ENCODE measurements at places on chromosomes 1 and 21.

DNA sequence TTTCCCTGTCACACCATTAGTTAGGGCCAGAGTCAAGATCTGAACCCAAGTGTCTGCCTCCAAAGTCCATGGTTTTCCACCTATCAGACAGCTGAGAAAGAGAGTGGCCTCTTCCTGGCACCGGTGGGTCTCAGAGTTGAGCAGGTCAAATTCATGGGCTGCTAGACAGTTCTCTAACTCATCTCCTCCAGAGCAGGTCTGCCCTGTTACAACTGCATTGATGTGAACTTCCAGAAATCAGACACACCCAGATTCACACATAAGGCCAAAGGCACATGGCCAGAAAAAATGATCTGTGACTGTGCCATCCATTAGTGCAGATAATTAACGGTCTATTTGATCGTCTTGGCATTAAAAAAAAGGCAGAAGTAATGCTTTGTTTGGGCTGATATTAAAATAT lies 17.5 kb downstream of the SMIM12 start:
- H3K4me1 ChIP-seq, result peaks cover 19% of the 10 kb centered on the region
- no peak for DNase-seq
- H3K4me3 ChIP-seq, result no peak overlapping the region
- no peaks in the 10 kb centered on the region for H3K36me3 ChIP-seq
- no peak overlapping the region for H3K27ac ChIP-seq

DNA sequence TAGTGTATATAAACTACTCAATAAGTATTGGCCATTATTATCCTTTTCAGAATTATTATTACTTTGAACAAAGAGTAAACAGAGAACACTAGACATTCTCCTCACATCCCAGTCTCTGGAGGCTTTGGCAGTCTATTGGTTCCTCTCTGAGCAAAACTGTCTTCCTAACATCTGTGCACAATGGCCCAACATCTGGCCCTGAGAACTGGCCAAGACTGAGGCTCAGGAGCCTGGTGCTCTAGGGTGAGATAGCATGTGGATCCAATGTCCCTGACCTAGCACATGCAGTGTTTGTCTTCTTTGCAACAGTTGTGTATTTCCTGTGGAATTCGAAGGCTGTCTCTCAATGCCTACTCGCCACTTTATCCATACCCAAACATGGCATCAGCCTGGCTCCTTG lies 313.2 kb upstream of the KAZN start:
- no peak overlapping the region for H3K4me3 ChIP-seq
- no peak for DNase-seq
- H3K27me3 ChIP-seq, result no peaks in the 10 kb centered on the region
- H3K27ac ChIP-seq, result no peak overlapping the region
- H3K4me1 ChIP-seq, result no peaks in the 10 kb centered on the region
- no peaks in the 10 kb centered on the region for H3K36me3 ChIP-seq

DNA sequence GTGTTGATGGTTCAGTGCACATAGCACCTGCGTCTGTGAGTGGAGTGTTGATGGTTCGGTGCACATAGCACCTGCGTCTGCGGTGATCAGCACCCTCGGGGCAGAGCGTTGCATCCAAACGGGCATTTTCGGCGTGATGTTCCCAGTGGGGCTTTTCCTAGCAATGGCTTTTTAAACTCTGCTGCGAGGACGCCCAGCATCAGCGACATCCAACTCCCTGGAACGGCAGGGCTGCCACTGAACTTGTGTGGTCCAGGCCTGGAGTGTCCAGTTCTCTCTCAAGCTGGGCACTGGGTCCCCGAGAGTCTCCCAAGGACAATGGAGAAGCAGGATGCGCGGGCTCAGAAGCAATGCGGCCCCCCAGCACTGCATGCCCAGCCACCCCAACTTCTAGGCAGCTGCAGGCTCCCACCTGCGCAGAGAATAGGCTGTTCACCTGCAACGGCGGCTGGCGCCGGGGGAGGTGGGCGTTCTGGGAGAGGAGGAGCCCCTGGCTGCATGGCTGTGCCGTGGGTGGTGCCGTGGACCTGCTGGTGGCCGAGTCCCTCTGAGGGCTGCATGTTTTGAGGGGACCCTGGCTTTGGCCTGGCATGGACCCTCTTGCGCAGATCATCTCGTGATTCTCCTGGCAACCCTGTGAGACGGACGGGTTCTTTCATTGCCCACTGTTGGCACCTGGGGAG lies 10.1 kb upstream of the C1orf174 start:
- no peak overlapping the region for H3K27ac ChIP-seq
- no peaks in the 10 kb centered on the region for H3K36me3 ChIP-seq
- no peaks in the 10 kb centered on the region for H3K27me3 ChIP-seq
- peaks cover 6% of the 10 kb centered on the region for H3K4me1 ChIP-seq

DNA sequence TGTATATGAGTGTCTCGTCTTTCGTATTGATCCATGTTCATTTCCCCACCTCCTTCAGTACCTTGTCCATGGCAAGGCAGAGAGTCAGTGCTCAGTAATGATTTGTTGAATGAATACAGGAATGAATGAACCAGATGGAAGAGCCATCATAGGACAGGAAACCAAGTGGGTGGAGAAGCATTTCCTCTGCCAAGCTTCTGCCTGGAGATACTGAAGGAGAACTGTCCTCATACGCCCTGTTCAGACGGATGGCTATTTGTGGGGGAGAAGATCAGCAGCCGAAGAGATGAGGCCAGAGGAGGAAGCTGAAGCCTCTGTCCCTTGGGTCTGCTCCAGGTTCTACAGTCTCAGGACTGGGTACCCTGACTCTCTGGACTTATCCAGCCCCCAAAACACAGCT lies 5.8 kb downstream of the FAM43B start:
- H3K27me3 ChIP-seq, result no peaks in the 10 kb centered on the region
- H3K27ac ChIP-seq, result no peak overlapping the region
- no peak for DNase-seq
- no peak overlapping the region for H3K4me3 ChIP-seq

DNA sequence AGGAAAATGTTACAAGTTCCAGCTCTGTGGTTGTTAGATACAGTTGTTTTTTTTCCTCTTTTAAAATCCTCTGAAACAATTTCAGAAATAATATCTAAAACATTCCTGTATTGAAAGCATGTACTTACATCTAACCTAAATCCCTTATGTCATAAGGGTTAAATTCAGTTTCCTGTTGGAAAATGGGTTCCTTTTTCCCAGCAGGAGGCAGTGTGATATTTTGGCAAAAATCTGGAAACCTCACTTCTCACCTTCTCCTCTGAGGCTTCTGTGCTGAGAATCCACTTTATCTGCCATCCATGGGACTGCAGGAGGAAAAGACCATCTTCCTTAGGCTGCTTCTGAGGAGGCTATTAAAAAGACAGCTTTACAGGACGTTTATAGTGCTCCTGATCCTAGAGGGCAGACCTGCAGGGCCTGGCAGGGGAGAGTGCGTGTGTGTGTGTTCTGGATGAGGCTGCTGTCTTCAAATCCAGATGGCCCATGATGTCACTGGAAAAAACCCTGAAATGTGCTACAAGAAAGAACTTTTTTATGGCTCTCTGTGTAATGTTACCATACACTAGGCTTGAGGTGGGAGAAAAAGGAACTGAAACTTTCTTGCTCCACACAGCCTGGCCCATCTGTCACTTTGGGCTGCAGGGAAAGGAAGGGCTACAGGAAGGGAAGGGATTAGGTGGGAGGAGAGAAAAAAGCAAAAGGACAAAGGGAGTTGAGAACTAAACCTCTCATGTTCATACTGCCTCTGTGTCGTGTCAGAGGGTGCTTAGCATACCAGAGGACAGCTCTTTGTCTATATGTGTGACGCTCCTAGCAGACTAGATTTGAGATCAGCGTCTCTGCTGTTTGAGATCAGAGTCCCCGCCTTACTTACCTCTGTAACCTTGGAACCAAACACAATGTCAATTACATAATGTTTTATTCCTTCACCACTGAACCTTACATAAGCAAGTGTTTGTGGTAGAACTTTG lies 379.2 kb upstream of the SPAG17 start:
- no peaks in the 10 kb centered on the region for H3K27me3 ChIP-seq
- DNase-seq, result no peak
- H3K4me1 ChIP-seq, result no peaks in the 10 kb centered on the region
- no peak overlapping the region for H3K27ac ChIP-seq
- H3K4me3 ChIP-seq, result no peak overlapping the region
- no peaks in the 10 kb centered on the region for H3K36me3 ChIP-seq

GRCh38 chr1:179153217-179153616 lies 71.3 kb downstream of the TOR3A start:
- no peaks in the 10 kb centered on the region for H3K27me3 ChIP-seq
- peaks cover 3% of the 10 kb centered on the region for H3K4me1 ChIP-seq
- H3K4me3 ChIP-seq, result no peak overlapping the region
- no peak for DNase-seq

- peaks cover 6% of the 10 kb centered on the region for H3K4me1 ChIP-seq
- H3K27ac ChIP-seq, result peak overlapping the region; percentile 60
- no peaks in the 10 kb centered on the region for H3K27me3 ChIP-seq
- H3K36me3 ChIP-seq, result no peaks in the 10 kb centered on the region
- peak overlapping the region; percentile 70 for H3K4me3 ChIP-seq
These were observed 84.4 kb downstream of the NKAIN1 start for GRCh38 chr1:31155216-31155806.

DNA sequence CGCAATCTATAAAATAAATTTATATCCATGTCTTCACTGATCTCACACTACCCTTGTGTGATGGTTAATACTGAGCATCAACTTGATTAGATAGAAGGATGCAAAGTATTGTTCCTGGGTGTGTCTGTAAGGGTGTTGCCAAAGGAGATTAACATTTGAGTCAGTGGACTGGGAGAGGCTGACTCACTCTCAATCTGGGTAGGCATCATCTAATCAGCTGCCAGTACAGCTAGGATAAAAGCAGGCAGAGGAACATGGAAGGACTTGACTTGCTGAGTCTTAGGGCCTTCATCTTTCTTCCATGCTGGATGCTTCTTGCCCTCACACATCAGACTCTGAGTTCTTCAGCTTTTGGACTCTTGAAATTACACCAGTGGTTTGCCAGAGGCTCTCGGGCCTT lies 615.4 kb downstream of the AGBL4 start:
- H3K4me1 ChIP-seq, result no peaks in the 10 kb centered on the region
- H3K27ac ChIP-seq, result no peak overlapping the region
- no peaks in the 10 kb centered on the region for H3K27me3 ChIP-seq
- DNase-seq, result no peak
- H3K36me3 ChIP-seq, result no peaks in the 10 kb centered on the region

DNA sequence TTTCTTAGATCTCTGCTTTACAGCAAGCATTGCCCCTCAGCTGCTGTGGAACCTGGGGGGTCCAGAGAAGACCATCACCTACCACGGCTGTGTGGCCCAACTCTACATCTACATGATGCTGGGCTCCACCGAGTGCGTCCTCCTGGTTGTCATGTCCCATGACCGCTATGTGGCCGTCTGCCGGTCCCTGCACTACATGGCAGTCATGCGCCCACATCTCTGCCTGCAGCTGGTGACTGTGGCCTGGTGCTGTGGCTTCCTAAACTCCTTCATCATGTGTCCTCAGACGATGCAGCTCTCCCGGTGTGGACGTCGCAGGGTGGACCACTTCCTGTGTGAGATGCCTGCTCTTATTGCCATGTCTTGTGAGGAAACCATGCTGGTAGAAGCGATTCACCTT lies 33.4 kb upstream of the OR2B11 start:
- H3K27ac ChIP-seq, result no peak overlapping the region
- H3K4me1 ChIP-seq, result no peaks in the 10 kb centered on the region
- DNase-seq, result no peak
- H3K27me3 ChIP-seq, result no peaks in the 10 kb centered on the region
- H3K4me3 ChIP-seq, result no peak overlapping the region

GRCh38 chr1:96840396-96840795 lies 118.8 kb downstream of the PTBP2 start:
- H3K4me1 ChIP-seq, result no peaks in the 10 kb centered on the region
- H3K4me3 ChIP-seq, result no peak overlapping the region
- no peak for DNase-seq
- H3K27ac ChIP-seq, result no peak overlapping the region

DNA sequence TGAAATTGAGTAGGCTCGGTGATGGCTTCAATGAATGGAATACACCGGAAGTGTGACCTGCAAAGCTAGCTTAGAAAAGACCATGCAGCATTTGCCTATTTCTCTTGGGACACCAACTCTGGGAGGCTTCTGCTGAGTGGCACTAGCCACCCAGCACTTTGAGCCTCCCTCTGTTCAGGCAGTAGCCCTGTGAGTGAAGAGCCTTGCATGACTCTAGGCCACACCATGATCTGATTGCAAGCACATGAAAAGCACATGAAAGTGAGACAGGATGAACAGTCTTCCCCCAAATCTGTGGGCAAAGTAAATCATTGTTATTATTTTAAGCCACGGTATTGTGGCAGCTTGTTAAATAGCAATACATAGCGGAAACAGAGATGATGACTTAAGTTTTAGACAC lies 2.8 kb downstream of the CD48 start:
- no peaks in the 10 kb centered on the region for H3K27me3 ChIP-seq
- DNase-seq, result no peak
- H3K36me3 ChIP-seq, result no peaks in the 10 kb centered on the region
- no peaks in the 10 kb centered on the region for H3K4me1 ChIP-seq

GRCh38 chr1:230123280-230124185 lies 56.5 kb downstream of the GALNT2 start:
- DNase-seq, result no peak
- H3K4me1 ChIP-seq, result peaks cover 20% of the 10 kb centered on the region
- no peak overlapping the region for H3K27ac ChIP-seq

DNA sequence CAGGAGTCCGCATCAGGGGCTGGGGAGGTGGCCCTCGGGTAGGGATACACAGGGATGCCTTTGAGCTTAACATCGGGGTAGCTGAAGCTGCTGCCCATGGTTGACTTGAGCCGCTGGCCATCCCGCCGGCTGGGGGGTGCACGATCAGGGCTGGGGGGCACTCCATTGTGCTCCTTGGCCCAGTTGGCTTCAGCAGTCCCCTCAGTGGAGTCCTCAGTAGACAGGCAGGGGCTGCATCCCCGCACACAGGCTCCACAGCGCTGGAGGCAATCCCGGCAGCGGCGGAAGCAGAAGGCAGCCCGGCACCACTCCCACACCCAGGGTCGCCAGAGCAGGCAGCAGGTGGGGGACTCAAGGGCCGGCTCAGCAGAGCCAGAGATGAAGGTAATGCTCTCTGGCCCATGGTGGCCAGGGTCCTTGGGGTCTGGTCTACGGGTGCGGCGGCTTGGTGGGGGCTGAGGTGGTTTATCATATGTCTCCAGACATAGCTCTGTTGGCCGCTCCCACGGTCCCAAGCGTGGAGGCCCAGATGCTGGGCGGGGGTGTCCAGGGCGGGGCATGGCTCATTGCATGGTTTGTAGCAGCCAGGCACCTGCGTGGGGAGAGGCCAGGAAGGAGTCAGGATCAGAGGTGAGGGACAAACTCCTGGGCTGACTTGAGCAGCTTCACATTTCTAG lies 8.3 kb downstream of the KDF1 start:
- no peak for DNase-seq
- no peaks in the 10 kb centered on the region for H3K36me3 ChIP-seq
- H3K27ac ChIP-seq, result no peak overlapping the region
- H3K27me3 ChIP-seq, result no peaks in the 10 kb centered on the region
- peaks cover 16% of the 10 kb centered on the region for H3K4me1 ChIP-seq
- no peak overlapping the region for H3K4me3 ChIP-seq
